ENCODE measurements at places on chromosomes 7 and 10.

DNA sequence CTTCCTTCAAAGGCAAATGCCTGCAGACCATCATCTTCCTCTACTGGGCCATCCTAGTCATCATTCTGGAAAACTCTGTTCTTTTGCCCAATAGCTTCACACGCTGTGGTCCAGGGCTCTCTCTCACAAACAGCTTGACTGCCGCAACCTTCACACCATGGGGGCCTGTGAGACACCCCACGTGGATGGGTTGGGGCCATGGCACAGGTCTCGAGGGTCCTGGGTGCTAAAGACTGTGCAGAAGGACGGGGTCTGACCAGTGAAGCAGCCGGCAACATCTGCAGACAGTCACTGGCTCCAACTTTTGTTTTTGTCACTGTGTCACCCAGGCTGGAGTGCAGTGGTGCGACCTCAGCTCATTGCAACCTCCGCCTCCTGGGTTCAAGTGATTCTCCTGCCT lies 28.1 kb downstream of the BRI3 start:
- DNase-seq: no peak

GRCh38 chr7:44784364-44784763 lies 12.1 kb upstream of the PPIA start:
- DNase-seq: no peak

DNA sequence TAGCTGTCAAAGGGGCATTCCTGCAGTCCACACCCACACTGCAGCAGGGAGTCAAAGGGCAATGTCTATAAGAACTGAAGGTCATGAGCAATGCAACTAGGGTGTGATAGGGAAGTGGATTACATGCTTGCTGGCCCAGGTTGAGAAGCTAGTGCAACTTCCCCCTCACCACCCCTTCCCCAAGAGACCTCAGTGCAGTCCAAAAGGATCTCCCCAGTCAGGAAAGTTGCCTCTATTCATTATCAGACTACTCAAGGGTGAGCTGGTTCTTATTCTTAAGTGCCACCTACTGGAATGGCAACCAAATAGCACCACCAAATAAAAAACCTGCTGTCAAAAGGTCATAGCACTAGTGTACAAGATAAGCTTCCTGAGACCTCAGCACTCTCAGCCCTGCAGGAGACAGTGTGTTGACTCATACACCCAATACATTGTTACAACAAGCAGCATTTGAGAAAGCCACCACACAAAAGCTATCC lies 28.2 kb downstream of the MTERF1 start:
- DNase-seq: no peak

GRCh38 chr10:46077731-46078413 lies 31.8 kb upstream of the MSMB start:
- DNase-seq: no peak

DNA sequence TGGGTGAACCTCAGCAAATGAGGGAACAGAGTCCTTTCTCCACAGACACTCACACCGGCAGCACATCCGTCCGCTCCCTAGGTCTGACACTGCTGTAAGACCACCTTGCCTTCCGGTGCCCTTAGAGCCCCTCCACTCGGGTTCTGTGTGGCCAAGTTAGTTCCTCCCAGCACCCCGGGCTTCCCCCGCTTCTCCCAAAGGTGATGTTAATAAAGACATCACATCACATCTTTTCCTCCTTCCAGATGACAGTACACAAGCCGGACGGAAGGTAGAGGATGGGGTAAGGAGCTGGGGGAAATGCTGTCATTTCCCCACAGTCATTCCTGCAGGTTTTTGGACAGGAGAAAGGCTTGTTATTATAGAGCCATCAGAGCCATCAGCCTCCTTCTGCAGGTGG lies 42.3 kb downstream of the OAT start:
- DNase-seq: no peak

All from NCI-H1417 treated with DMSO at 0.1 percent for 48 hours (cell line).